Femur (tissue), 1 donor: ENCODE measurements at places on chromosomes 4 and X.
A peak's percentile ranks its signal among the peaks of the same experiment; 100 is the strongest.

- peak; percentile 95 for DNase-seq
Observed at GRCh38 chrX:153971124-153971449, 531 bp downstream of the HCFC1 start.

- DNase-seq: no peak
Observed at GRCh38 chr4:127843704-127844600, 36.7 kb upstream of the PLK4 start.

DNA sequence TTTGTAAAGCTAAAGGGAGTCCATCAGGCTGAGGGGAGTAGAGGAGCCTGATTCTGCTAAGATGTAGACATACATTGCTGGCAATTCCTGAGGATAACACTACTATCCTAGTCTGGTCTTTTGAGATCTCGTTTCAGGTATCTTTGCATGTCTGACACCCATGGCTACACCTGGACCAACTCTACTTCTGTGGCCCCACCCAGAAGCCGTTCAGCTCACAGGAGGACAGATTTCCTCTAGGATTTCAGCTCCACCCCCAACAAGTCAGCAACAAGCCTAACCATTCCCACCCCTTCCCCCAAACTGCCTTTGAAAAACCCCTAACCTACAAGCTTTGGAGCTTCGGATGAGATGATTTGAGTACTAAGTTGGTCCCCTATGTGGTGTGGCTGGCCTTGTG lies 848.2 kb downstream of the NLGN4X start:
- DNase-seq: no peak

DNA sequence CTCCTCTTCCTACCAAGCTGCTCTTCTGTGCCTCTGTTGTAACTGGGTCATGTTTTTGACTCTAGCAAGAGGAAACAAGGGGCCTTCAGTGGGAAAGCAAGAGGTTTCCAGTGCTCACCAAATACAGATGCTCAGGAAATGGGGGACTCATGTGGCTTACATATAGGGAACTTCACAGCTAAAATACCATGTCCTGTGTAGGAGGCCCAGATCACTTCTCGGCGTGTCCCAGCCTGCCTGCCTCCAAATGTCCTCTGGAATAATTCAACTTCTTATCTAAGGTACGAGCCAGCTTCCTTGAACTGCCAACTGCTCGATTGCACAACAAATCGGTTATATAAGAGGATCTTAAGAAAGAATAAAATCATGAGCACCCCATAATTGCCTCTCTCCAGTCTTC lies 161.3 kb downstream of the KIT start:
- DNase-seq: no peak
